Activated CD8-positive, alpha-beta memory T cell treated with anti-CD3 and anti-CD28 coated beads for 48 hours (primary cell): ENCODE measurements at places on chromosomes 3 and 15.

GRCh38 chr3:152538518-152538917, 269.8 kb downstream of the MBNL1 start:
- no peak for DNase-seq

DNA sequence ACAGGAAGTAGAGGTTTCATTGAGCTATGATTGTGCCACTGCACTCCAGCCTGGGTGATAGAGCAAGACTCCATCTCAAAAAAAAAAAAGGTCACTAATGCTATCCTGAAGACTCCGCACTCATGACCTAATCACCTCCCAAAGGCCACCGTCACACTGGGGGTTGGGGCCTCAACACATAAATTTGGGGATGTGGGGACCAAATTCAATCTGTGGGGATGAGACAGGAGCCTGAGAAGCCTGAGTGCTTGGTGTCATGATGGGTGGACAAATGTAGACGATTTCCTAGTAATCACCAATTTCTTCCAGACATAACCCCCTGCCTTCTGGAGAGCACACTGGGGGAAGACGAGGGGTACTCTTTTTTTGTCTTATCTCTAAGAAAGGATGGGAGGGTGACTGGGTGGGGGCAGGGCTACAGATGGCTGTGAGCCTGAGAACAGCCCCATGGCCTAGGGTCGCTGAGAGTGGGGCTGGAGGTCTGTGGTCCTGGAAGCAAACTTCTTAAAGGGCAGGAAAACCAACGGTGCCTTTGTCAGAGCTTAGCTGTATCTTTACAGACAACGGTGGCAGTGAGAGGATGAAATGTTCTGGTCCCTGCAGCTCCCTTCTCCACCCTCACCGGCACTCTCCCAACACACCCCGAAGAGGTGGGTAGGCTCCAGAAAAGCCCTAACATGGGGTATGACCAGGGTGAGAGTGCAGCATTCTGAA, 16.6 kb upstream of the KLF13 start:
- DNase-seq, result no peak

GRCh38 chr15:32889214-32889613, 171.4 kb downstream of the GREM1 start:
- no peak for DNase-seq

DNA sequence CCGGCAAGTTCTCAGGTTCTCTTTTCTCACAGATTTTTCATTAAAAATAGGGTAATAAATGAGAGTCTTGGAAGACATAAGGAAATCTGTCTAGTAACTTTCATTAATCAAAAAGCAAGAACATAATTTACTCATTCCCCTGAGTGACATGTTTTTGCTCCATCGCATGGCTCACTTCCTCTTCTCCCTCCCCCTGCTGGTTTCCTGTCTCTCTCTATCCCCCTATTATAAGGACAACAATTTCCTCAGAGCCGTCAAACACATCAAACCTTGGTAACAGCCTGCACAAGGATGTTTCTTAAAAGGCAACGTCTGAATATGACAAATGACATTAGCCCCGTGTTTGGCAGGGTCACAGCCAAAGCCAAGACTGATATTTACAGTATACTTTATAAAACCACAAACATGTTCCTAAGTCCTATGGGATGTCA, 1149.6 kb downstream of the IGSF11 start:
- DNase-seq, result no peak

DNA sequence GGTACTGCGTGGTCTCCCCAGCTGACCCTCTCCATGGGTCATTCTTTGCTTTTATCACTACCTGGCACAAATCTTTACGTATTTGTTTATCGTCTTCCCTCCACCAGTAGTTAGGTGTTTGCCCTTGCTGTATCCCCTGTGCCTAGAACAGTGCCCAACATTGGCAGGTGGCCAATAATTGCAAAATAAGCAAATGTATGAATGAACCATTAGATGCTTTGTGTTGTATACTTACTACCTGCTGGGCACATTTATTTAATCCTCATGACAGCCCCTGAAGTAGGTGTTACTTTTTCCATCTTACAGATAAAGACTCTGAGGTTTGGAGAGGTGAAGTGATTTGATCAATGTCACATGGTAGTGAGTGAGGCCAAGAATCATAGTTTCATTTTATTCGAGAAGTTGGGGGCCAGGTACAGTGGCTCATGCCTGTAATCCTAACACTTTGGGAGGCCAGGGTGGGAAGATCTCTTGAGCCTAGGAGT, 2.0 kb upstream of the TWF2 start:
- no peak for DNase-seq

- no peak for DNase-seq
Observed at GRCh38 chr15:39270934-39271333, 309.9 kb upstream of the THBS1 start.

GRCh38 chr3:117842086-117842485, 1132.5 kb downstream of the TUSC7 start:
- DNase-seq, result no peak

DNA sequence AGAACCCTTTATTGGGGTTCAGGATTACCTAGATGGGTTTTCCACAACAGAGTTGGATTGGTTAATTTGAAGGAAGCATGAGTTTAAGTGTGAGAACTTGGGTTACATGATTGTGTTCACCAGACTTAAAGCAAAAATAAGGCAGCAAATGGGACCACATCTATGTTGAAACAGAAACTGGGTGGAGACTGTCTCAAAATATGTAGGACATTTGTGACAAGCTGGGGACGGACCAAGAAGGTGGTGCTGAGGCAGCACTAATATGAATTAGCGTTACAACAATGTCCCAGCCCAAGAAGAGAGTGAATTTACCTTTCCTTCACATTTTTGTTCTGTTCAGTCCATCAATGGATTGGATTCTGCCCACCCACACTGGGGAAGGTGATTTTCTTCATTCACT, 866 bp upstream of the AADACL2 start:
- no peak for DNase-seq
